ENCODE measurements at places on chromosomes 7 and 10.

- no peak for DNase-seq
Measured at GRCh38 chr7:36071605-36072004, 81.4 kb upstream of the EEPD1 start.

- no peak for DNase-seq
Measured at GRCh38 chr10:114709984-114710383, 51.9 kb upstream of the ABLIM1 start.

DNA sequence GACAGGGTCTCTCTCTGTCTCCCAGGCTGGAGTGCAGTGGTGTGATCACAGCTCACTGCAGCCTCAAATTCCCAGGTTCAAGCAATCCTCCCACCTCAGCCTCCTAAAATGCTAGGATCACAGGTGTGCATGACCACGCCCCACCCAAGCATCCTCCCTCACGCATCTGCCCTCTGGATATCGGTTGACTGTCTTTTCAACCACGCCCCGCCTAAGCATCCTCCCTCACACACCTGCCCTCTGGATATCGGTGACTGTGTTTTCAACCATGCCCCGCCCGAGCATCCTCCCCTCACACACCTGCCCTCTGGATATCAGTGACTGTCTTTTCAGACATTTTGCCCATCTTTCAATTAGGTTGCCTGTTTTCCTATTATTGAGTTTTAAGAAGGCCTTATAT is 140.5 kb downstream of the MAD1L1 start:
- no peak for DNase-seq

DNA sequence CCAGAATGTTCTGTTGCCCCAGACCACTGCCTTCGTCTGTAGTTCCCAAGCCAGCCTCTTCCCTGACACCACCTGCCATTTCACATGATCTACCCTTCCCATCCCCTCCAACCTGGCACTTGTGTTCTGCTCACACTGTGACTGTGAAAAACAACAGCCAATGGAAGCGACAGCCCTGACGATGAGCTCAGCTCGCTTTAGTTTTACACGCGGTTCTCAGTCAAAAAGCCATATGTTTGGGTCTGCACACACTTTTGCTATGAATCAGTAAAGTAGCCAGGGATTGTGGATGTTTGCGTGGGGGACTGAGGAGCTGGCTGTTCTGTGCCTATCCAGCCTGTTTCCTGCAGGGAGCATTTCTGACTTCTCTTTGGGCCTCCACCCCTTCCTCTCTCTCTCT is 282.7 kb downstream of the WDR11 start:
- DNase-seq: no peak

DNA sequence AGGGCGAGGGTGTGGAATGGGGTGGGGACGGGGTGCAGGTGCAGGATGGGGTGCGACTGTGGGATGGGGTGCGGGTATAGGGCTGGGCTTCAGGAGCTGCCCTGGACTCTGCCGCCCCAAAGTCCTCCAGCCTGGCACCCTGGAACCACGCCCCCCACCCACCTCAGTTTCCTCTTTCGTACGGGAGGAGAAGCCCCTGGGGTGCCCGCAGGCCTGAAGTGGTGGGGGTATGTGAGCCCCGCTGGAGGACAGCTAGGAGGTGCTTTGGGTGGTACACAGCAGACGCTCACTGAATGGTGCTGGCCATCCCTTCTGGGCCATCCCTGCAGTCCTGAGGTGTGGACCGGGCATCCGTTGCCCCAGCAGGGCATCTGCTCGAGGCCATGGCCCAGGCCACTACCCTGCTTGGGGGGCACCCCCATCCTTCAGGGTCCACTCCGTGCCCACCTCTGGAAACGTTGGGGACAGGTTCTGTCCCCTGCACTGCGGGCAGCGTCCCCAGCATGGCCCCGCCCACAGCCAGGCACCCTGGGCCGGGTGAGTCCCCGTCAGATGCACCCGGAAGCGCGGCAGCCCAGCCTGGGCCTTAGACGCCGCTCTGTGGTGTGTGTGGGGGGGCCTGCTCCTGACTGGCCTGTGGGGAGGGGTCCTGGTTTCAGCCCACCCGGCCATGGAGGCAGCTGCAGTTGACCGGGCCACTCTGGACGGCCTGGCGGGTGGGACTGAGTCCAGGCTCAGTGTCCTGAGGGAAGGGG is 41.6 kb downstream of the UNCX start:
- DNase-seq: no peak
